ENCODE measurements at places on chromosomes 2 and 18. TPM values are rescaled to one million over a fixed set of nuclear protein-coding genes. Genes with fewer than 3 reads are reported as not detected.

ALLC gene
- total RNA-seq, result not detected

DNA sequence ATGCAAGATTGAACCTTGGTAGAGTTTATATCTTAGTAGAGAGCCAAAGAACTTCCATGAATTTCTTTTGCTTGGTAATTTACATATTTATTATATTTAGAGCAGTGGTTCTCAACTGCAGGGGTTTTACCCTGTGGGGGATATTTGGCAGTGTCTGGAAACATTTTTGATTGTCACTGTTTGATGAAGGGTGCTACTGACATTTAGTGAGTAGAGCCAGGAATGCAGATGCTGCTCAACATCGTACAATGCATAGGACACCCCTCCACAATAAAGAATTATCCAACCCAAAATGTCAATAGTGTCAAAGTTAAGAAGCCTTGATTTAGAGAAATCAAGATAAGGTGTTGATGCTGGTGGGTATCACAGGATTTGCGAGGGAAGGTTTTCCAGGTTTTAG, 14.7 kb downstream of the AGFG1 start:
- no peak overlapping the region for H3K4me3 ChIP-seq
- no peak overlapping the region for H3K27ac ChIP-seq
- H3K36me3 ChIP-seq, result peaks cover 41% of the 10 kb centered on the region
- H3K4me1 ChIP-seq, result peaks cover 50% of the 10 kb centered on the region
- no peak for DNase-seq

DNA sequence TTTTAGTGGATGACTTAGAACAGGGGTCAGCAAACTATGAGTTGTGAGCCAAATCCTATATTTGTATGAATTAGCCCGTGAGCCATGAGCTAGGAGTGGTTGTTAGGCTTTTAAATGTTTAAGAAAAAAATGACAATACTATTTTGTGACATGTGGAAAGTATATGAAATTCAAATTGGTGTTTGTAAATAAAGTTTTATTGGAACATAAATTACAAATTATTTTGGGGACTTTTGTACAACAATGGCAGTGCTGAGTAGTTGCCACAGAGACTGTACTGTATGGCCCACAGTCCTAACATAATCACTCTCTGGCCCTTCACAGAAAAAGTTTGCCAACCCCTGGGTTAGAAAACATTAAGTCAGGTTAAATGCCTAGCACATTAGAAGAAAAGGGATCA, 26.1 kb downstream of the ADNP2 start:
- peaks cover 48% of the 10 kb centered on the region for H3K36me3 ChIP-seq
- H3K4me1 ChIP-seq, result peaks cover 19% of the 10 kb centered on the region
- no peaks in the 10 kb centered on the region for H3K27me3 ChIP-seq
- H3K27ac ChIP-seq, result no peak overlapping the region
- H3K4me3 ChIP-seq, result no peak overlapping the region

GRCh38 chr18:46199515-46200147, 95.4 kb downstream of the HAUS1 start:
- no peaks in the 10 kb centered on the region for H3K27me3 ChIP-seq
- no peak overlapping the region for H3K27ac ChIP-seq
- no peak overlapping the region for H3K4me3 ChIP-seq
- no peak for DNase-seq
- peaks cover 59% of the 10 kb centered on the region for H3K4me1 ChIP-seq

DNA sequence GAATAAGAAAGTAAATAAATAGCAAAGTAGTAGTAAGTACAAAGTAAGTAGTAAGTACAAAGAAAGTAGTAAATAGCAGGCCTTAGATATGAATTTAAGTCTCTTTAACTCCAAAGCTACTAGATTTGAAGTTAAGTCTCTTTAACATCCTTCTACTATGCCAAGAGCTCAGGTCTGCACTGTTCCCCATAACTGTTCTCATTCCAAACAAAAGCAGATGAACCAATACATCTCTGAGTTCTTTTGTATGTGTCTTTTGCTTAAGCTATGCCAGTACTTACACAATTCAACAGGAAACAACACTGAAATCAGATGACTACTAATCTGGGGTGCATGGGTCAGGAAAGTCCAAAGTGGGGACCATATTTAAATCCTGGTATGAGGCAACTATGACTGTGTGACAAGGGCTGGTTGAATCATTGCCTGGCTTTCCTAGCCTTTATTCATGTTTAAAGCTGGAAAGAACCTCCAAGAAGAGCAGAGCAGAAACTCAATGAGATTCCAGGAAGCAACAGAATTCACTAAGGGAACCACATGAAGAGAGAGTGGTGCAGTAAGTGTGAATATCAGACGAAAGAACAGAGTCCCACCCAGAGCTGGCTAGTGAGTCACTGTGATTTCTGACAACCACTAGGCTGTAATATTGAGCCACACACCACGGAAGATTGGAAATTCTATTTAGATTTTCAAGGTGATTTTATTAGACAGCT, 51.0 kb upstream of the CYP26B1 start:
- no peak for DNase-seq
- no peaks in the 10 kb centered on the region for H3K4me1 ChIP-seq
- H3K4me3 ChIP-seq, result no peak overlapping the region
- no peaks in the 10 kb centered on the region for H3K27me3 ChIP-seq

- H3K27me3 ChIP-seq, result no peaks in the 10 kb centered on the region
- no peaks in the 10 kb centered on the region for H3K36me3 ChIP-seq
- H3K27ac ChIP-seq, result no peak overlapping the region
- no peak for DNase-seq
Observed at GRCh38 chr2:144374163-144374661, 145.7 kb downstream of the ZEB2 start.

- no peaks in the 10 kb centered on the region for H3K36me3 ChIP-seq
- DNase-seq, result no peak
- H3K27ac ChIP-seq, result no peak overlapping the region
- no peaks in the 10 kb centered on the region for H3K4me1 ChIP-seq
- peaks cover 4% of the 10 kb centered on the region for H3K27me3 ChIP-seq
Observed at GRCh38 chr2:169775765-169776164, 22.9 kb upstream of the SSB start.
